ENCODE measurements at places on chromosomes 12 and 14. TPM values are rescaled to one million over a fixed set of nuclear protein-coding genes. Genes with fewer than 3 reads are reported as not detected.

CCDC175 gene
- not detected for total RNA-seq

DPPA3 gene
- total RNA-seq, result 0.44 TPM

NEMF gene
- total RNA-seq, result 81.3 TPM

PLXNC1 gene
- total RNA-seq, result 8.6 TPM

SMCO2 gene
- not detected for total RNA-seq

FITM1 gene
- not detected for total RNA-seq

B3GNT4 gene
- total RNA-seq, result not detected

TAS2R13 gene
- total RNA-seq, result 1.8 TPM

LRCOL1 gene
- not detected for total RNA-seq

PAH gene
- total RNA-seq, result not detected

PRR13 gene
- total RNA-seq, result 80.9 TPM

TGM1 gene
- 1.3 TPM for total RNA-seq

HOXC11 gene
- total RNA-seq, result 0.38 TPM

DTX3 gene
- 4.3 TPM for total RNA-seq

RASSF3 gene
- 35.5 TPM for total RNA-seq

TRAF3 gene
- total RNA-seq, result 21.0 TPM

ANKRD9 gene
- 3.6 TPM for total RNA-seq

All from subcutaneous adipose tissue (tissue), 4 donors.